ENCODE measurements at places on chromosomes 16 and 17.

DNA sequence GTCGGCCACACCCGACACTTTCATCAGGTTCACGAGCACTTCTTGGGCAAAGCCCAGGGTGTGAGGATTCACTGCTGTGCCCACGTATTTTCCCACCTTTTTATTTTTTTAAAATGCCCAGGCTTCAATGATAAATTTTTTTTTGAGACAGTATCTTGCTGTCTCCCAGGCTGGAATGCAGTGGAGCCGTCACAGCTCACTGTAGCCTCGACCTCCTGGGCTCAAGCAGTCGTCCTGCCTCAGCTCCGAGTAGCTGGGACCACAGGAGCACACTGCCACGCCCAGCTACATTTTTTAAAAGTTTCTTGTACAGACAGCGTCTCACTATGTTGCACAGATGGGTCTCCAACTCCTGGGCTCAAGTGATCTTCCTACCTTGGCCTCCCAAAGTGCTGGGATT lies 17.8 kb downstream of the UTS2R start:
- DNase-seq, result no peak

DNA sequence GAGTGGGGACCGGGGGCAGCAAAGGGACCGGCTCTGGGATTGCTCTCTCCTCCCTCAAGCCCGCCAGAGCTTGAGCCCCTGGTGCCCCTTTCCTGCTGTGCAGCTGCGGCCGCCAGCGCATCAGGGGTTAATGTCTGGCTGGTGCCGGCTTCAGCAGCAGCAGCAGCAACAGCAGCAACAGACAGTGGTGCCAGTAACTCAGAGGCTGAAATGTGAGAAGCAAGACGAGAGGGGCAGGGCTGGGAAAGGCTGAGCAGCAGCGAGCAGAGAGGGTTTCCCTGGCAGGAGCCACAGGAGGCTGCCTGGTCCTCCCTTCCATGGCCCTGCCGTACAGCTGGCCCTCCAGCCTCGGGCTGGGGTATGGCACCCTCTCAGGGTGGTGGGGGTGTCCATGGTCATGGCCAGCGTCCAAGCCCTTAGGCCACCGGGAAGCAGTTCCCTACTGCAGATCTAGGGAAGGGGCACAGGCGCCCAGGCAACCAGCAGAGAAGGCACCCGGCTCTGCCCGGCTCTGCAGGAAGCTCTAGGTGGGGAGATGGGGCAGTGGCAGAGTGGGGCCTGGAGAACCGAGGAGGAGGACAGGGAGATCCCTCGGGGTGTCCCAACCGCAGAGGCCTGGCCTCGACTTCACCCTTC lies 21.1 kb upstream of the TFAP4 start:
- DNase-seq, result peak; percentile 76

GRCh38 chr17:40482722-40483121 lies 18.7 kb downstream of the TNS4 start:
- peak; percentile 17 for DNase-seq

GRCh38 chr17:2063261-2064146 lies 8.6 kb downstream of the HIC1 start:
- peak; percentile 87 for DNase-seq

DNA sequence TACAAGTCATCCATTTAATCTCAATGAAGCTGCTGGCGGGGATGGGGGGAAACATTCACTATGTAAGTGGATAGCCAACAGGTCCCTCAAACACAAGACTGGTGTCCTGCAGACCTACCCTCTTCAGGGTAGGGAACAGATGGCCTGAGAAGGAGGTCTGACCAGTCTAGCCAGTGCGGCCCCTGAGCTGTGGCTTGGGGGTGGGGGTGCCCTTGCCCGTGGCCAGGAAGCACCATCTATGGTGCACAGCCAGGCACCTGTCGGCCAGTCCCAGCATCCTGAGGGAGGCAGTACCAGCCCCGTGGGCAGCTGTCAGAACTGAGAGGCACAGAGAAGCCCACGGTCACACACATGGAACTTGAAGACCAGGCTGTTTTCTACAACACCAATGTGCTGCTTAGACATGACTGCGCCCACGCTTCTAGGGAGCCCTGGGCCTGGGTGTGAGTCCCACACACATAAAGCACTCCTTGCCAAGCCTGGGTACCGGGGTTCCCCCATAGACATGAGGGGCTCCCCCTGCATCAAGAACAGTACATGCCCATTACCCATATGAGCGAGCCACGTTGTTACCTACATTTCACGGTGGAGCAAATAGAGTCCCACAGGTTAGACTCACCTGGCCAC lies 40.9 kb downstream of the RMI2 start:
- no peak for DNase-seq

GRCh38 chr16:21643785-21644184 lies 8.6 kb downstream of the IGSF6 start:
- DNase-seq, result no peak

- DNase-seq, result peak; percentile 61
These were observed 29.3 kb downstream of the UNC13D start for GRCh38 chr17:75814900-75815373.

All from fibroblast of skin of right biceps (primary cell).